ENCODE measurements at places on chromosomes 6 and 20. TPM values are rescaled to one million over a fixed set of nuclear protein-coding genes. Genes with fewer than 3 reads are reported as not detected.

DNA sequence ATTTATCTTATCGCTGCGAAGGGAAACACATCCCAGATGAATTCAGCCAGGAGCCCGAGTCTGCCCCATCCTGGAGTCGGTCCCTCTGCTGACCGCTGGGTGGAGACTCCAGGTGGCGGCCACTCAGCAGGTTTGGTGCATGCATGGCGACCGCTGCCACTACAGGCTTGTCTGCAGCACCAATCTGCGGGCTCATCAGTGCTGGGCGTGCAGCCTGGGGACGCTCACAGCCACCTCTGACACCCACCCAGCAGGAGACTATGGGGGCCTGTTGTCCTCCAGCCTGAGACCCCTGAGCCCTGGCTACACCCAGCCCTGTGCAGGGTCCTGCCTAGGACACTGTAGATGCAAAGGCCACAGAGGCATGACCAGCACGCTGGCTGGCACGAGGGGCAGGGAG, 40.5 kb upstream of the GATA5 start:
- no peak for DNase-seq
- no peaks in the 10 kb centered on the region for H3K36me3 ChIP-seq
- no peak overlapping the region for H3K4me3 ChIP-seq
- 0 out of 2 replicates have a peak overlapping the region, but pooled peaks have one; percentile 57 for H3K27ac ChIP-seq
- H3K27me3 ChIP-seq, result no peaks in the 10 kb centered on the region
- H3K4me1 ChIP-seq, result peaks cover 8% of the 10 kb centered on the region

- H3K36me3 ChIP-seq, result no peaks in the 10 kb centered on the region
- no peaks in the 10 kb centered on the region for H3K4me1 ChIP-seq
- H3K4me3 ChIP-seq, result no peak overlapping the region
- no peak overlapping the region for H3K27ac ChIP-seq
- no peaks in the 10 kb centered on the region for H3K27me3 ChIP-seq
- no peak for DNase-seq
These were observed 176.0 kb downstream of the SASH1 start for GRCh38 chr6:148518511-148519156.

DNA sequence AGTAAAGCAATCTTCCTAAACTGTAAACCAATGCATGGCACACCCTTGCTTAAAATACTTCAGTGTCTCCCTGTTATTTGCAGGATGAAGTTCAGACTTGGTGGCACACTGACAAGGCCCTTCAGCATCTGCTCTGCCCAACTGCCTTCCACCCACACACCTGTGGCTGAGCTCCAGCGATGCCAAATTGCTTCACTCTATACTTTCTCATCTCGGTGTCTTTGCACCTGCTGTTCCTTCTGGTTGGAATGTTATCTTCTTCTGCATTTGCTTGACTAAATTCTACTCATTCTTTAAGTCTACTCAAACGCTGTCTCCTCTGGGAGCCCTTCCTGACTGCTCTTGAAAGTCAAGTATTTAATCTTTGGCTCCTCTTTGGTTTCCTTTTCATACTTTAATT, 100.1 kb upstream of the SUPT3H start:
- H3K4me1 ChIP-seq, result no peaks in the 10 kb centered on the region
- DNase-seq, result no peak
- H3K4me3 ChIP-seq, result no peak overlapping the region

- H3K27ac ChIP-seq, result no peak overlapping the region
- DNase-seq, result no peak
- no peaks in the 10 kb centered on the region for H3K27me3 ChIP-seq
- H3K36me3 ChIP-seq, result no peaks in the 10 kb centered on the region
- H3K4me1 ChIP-seq, result no peaks in the 10 kb centered on the region
These were observed 27.8 kb downstream of the VAPB start for GRCh38 chr20:58416835-58417234.

DNA sequence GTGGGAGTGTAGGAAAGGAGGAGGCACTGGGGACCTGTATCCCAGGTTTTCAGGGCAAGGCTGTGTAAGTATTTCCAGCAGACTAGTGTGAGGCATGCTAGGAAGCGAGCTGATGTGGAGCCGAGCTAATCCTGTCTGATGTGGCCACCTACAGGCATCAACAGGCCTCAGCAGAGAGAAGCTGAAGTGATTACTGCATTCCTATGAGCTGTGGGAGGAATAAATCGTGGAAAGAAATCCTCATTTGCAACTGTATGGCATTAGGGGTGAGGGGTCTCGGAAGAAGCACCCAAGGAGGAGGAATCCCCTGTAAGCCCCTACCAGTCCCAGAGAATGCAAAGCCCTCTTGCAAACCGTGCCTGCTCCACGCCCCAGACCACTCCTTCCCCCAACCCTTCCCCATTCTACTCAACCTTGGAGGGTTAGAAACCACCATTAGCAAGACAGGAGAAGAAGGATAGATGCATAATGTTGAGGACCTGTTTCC, 41.6 kb downstream of the C6orf15 start:
- H3K4me3 ChIP-seq, result no peak overlapping the region
- no peak overlapping the region for H3K27ac ChIP-seq
- no peaks in the 10 kb centered on the region for H3K27me3 ChIP-seq

DNA sequence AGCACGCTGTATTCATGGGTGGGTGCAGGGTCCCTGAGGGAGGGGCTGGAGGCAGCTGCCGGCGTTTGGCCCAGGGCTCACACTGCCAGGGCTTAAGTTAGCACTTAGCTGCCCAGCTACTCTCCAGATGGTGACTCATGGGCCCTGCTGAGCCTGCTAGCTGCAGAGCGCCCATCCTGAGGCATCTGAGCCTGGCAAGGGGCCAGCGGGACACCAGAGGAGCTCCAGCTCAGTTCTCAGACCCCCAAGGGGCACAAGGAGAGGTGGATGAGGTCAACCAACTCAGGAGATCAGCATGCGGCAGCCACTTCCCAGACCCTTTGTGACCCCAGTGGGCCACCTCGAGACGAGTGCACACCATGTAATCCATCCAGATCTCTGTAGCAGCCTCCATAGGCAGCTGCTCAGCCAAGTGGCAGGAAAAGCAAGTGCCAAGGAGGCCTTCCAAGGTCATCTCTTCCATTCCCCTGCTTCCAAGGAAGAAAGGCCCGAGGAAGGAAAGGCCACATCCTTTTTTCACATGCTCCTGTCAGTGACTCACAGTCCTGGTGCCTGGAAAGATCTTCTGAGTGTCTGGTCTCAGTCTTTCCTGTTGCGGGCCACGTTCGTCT, 35.3 kb downstream of the FOXP4 start:
- H3K4me3 ChIP-seq, result no peak overlapping the region
- no peak for DNase-seq
- H3K36me3 ChIP-seq, result no peaks in the 10 kb centered on the region
- peaks cover 14% of the 10 kb centered on the region for H3K4me1 ChIP-seq

GRCh38 chr6:36809941-36810803, 29.1 kb downstream of the CPNE5 start:
- H3K4me3 ChIP-seq, result no peak overlapping the region
- H3K27ac ChIP-seq, result no peak overlapping the region
- no peak for DNase-seq
- H3K4me1 ChIP-seq, result no peaks in the 10 kb centered on the region
- no peaks in the 10 kb centered on the region for H3K27me3 ChIP-seq

- no peaks in the 10 kb centered on the region for H3K27me3 ChIP-seq
- DNase-seq, result no peak
- H3K27ac ChIP-seq, result no peak overlapping the region
- no peak overlapping the region for H3K4me3 ChIP-seq
These were observed 85.9 kb downstream of the FBXO5 start for GRCh38 chr6:152896923-152897322.

- no peaks in the 10 kb centered on the region for H3K36me3 ChIP-seq
- peak overlapping the region; percentile 52 for H3K27ac ChIP-seq
- H3K27me3 ChIP-seq, result no peaks in the 10 kb centered on the region
- peaks cover 11% of the 10 kb centered on the region for H3K4me1 ChIP-seq
- DNase-seq, result no peak
These were observed 137.9 kb downstream of the VEGFA start for GRCh38 chr6:43907789-43908472.

- H3K27ac ChIP-seq, result no peak overlapping the region
- no peak overlapping the region for H3K4me3 ChIP-seq
- DNase-seq, result no peak
- 0 out of 2 replicates have a peak, but pooled peaks cover 3% of the 10 kb centered on the region for H3K4me1 ChIP-seq
- H3K36me3 ChIP-seq, result no peaks in the 10 kb centered on the region
These were observed 2.4 kb upstream of the SALL4 start for GRCh38 chr20:51804754-51805153.

GRCh38 chr20:17227669-17228623, 1.1 kb downstream of the PCSK2 start:
- DNase-seq, result no peak
- peaks cover 10% of the 10 kb centered on the region for H3K27me3 ChIP-seq
- H3K36me3 ChIP-seq, result no peaks in the 10 kb centered on the region
- no peak overlapping the region for H3K27ac ChIP-seq
- 0 out of 2 replicates have a peak, but pooled peaks cover 2% of the 10 kb centered on the region for H3K4me1 ChIP-seq
- no peak overlapping the region for H3K4me3 ChIP-seq

GRCh38 chr6:44072452-44072958, 54.7 kb downstream of the MRPL14 start:
- H3K4me3 ChIP-seq, result peak overlapping the region; percentile 45
- no peaks in the 10 kb centered on the region for H3K27me3 ChIP-seq
- peaks cover 29% of the 10 kb centered on the region for H3K4me1 ChIP-seq

DNA sequence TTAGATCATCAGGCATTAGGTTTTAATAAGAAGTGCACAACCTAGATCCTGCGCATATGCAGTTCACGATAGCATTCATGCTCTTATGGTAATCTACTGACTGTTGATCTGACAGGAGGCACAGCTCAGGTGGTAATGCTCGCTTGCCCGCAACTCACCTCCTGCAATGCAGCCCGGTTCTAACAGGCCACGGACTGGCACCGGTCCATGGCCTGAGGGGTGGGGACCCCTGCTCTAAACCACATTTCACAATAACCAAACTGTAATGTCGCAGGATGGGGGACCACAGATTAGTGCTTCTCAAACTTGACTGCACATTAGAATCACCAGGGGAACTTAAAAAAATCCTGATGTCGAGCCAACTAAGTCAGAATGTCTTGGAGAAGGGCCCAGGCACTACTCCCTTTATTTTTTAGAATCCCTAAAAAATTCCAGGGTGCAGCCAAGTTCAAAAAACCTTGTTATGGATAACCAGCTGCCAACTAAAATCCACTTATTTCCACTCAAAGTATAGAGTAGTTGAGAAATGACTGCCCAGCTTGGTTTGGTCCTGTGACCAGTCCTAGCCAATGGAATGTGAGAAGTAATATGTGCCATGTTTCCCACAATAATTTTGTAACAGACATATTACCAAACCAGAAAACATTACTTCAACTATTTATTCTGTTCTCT, 3.1 kb downstream of the SHPRH start:
- no peak overlapping the region for H3K27ac ChIP-seq
- no peaks in the 10 kb centered on the region for H3K27me3 ChIP-seq
- H3K36me3 ChIP-seq, result peaks cover 2% of the 10 kb centered on the region
- no peak for DNase-seq
- peaks cover 11% of the 10 kb centered on the region for H3K4me1 ChIP-seq

- peaks cover 16% of the 10 kb centered on the region for H3K27me3 ChIP-seq
- H3K36me3 ChIP-seq, result no peaks in the 10 kb centered on the region
- peaks cover 6% of the 10 kb centered on the region for H3K4me1 ChIP-seq
- H3K4me3 ChIP-seq, result no peak overlapping the region
These were observed 1.5 kb downstream of the SH3BGRL2 start for GRCh38 chr6:79632580-79632979.

- H3K27me3 ChIP-seq, result no peaks in the 10 kb centered on the region
- H3K4me1 ChIP-seq, result no peaks in the 10 kb centered on the region
- H3K27ac ChIP-seq, result no peak overlapping the region
- no peak overlapping the region for H3K4me3 ChIP-seq
- DNase-seq, result no peak
These were observed 87.0 kb upstream of the RNF24 start for GRCh38 chr20:4102381-4102780.

GRCh38 chr20:61789329-61789728, 276.4 kb downstream of the TAF4 start:
- no peak overlapping the region for H3K27ac ChIP-seq
- H3K4me3 ChIP-seq, result no peak overlapping the region
- no peaks in the 10 kb centered on the region for H3K36me3 ChIP-seq
- no peak for DNase-seq

GRCh38 chr6:12873691-12874090, 157.1 kb downstream of the PHACTR1 start:
- DNase-seq, result no peak
- no peak overlapping the region for H3K4me3 ChIP-seq
- H3K27ac ChIP-seq, result no peak overlapping the region
- H3K27me3 ChIP-seq, result peaks cover 3% of the 10 kb centered on the region
- no peaks in the 10 kb centered on the region for H3K4me1 ChIP-seq

DNA sequence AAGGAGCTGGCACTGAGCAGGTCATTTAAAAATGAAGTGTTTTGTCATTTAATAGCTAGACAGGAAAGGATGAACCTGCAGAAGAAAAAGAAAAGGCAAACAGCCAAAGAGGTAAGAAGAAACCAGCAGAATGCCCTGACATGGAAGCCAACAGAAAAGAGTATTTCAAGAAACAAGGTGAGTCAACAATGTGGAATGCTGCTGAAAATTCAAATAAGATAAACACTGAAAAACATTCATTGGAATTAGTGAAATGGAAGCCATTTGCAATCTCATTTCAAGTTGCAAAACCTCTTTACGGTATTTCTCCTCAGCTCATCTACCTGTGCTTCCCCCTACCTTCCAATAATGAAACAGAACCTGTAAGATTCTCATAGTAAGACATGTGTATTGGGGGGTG, 59.6 kb downstream of the RWDD2A start:
- no peak overlapping the region for H3K27ac ChIP-seq
- no peaks in the 10 kb centered on the region for H3K27me3 ChIP-seq
- H3K36me3 ChIP-seq, result no peaks in the 10 kb centered on the region
- H3K4me3 ChIP-seq, result no peak overlapping the region
- DNase-seq, result no peak
- H3K4me1 ChIP-seq, result no peaks in the 10 kb centered on the region

DNA sequence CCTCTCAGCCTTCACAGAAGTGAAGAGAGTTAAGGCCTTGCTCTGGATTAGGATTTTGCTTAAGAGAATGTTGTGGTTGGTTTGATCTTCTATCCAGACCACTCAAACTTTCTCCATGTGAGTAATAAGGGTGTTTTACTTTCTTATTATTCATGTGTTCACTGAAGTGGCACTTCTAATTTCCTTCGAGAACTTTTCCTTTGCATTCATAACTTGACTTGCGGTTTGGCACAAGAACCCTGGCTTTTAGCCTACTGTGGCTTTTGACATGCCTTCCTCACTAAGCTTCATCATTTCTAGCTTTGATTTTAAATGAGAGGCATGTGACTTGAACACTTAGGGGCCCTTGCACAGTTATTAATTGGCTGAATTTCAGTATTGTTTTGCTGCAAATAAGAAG, 166.1 kb upstream of the OPRM1 start:
- no peaks in the 10 kb centered on the region for H3K36me3 ChIP-seq
- no peak for DNase-seq
- H3K27ac ChIP-seq, result no peak overlapping the region

- no peaks in the 10 kb centered on the region for H3K4me1 ChIP-seq
These were observed 129.5 kb upstream of the SUPT3H start for GRCh38 chr6:45507186-45507585.

BNIP5 gene
- total RNA-seq, result not detected

RAET1L gene
- not detected for total RNA-seq

ZNF318 gene
- 28.0 TPM for total RNA-seq

BLCAP gene
- total RNA-seq, result 50.1 TPM

EFCAB8 gene
- 1.1 TPM for total RNA-seq
